ENCODE measurements at places on chromosomes 4 and X. TPM values are rescaled to one million over a fixed set of nuclear protein-coding genes. Genes with fewer than 3 reads are reported as not detected.

ADAM29 gene
- not detected for total RNA-seq

FGB gene
- not detected for total RNA-seq

HSFX4 gene
- total RNA-seq: not detected

GYPE gene
- not detected for total RNA-seq

SPANXD gene
- total RNA-seq: not detected

WWC2 gene
- 145 TPM for total RNA-seq

CHST7 gene
- 14.7 TPM for total RNA-seq

ARX gene
- total RNA-seq: 0.39 TPM

CSTF2 gene
- total RNA-seq: 12.3 TPM

CYSLTR1 gene
- total RNA-seq: 7.0 TPM

LNX1 gene
- 5.6 TPM for total RNA-seq

KLF8 gene
- 17.9 TPM for total RNA-seq

MAMLD1 gene
- total RNA-seq: 3.9 TPM

IRF2 gene
- total RNA-seq: 40.7 TPM

ADGRG4 gene
- total RNA-seq: 0.17 TPM

BEX1 gene
- total RNA-seq: 0.34 TPM

RNF4 gene
- 41.3 TPM for total RNA-seq

DCAF12L2 gene
- total RNA-seq: not detected

UGT2A1 gene
- total RNA-seq: not detected

UGDH gene
- 30.9 TPM for total RNA-seq

USP17L19 gene
- total RNA-seq: not detected

PROM1 gene
- 3.9 TPM for total RNA-seq

SAGE1 gene
- total RNA-seq: not detected

HS3ST1 gene
- total RNA-seq: 10.5 TPM

NRK gene
- total RNA-seq: 0.44 TPM

CLTRN gene
- 1.2 TPM for total RNA-seq

ZMAT1 gene
- total RNA-seq: 6.9 TPM

ASB9 gene
- total RNA-seq: 5.2 TPM
